Activated naive CD4-positive, alpha-beta T cell treated with anti-CD3 and anti-CD28 coated beads for 36 hours (primary cell): ENCODE measurements at places on chromosomes 13 and 19.

DNA sequence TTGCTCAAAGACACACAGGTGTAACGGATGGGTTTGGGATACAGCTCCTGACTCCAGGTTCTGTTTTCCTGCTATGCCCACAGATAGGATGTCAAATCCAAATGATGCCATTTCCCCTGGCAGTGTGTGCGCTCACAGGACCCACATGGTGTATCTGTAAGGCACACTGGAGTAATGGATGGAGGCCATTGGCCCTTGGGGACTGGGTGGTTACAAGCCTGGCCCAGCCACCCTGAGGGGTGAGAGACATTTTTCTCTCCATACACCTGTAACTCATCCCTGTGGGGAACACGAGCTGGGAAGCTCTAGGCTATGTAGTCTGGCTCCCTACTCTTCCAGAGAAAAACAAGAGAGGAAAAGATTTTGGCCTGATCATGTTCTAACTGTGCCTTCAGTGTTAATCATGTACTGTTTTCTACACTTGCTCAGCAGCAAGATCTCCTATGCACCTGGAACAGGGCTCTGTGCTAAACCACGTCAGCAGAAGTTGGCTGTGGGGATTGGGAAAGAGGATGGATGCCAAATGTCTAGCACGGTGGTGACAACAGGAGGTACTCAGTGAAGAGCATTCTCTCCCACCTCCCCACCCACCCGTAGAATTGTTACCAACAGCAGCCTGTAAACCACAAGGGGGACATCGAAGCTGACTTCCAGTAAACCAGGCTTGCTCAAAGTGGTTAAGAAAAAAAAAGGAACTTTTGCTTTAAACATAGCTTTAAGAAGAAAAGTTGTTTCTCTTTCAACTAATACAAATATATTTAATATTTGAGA, 237.0 kb downstream of the LACC1 start:
- H3K4me1 ChIP-seq: peaks cover 7% of the 10 kb centered on the region
- no peaks in the 10 kb centered on the region for H3K27me3 ChIP-seq
- H3K36me3 ChIP-seq: peaks cover 2% of the 10 kb centered on the region
- no peak overlapping the region for H3K27ac ChIP-seq

GRCh38 chr13:100389617-100390016, 199.0 kb downstream of the GGACT start:
- H3K27ac ChIP-seq: no peak overlapping the region
- peaks cover 20% of the 10 kb centered on the region for H3K4me1 ChIP-seq
- H3K27me3 ChIP-seq: no peaks in the 10 kb centered on the region

DNA sequence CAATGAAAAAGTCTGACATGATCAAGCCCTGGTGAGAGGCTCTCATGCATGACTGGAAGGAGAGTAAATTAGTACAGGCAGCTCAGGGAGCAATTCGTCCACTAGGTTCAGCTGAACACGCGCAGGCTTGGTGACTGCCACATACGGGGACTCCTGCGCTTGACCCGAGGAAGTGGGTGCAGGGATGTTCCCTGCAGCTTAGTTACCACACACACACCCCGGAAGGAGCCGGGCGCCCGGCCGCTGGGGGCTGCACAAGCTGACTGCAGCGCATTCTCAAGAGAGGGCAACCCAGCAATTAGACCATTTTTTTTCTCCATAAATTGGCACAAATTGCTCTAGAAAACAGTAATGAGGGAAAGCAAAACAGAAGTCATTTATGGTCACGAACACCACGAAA, 23.0 kb upstream of the MIER2 start:
- H3K36me3 ChIP-seq: no peaks in the 10 kb centered on the region
- no peak overlapping the region for H3K27ac ChIP-seq
- DNase-seq: no peak
- no peak overlapping the region for H3K4me3 ChIP-seq

- peaks cover 11% of the 10 kb centered on the region for H3K27me3 ChIP-seq
- no peak overlapping the region for H3K4me3 ChIP-seq
- H3K4me1 ChIP-seq: no peaks in the 10 kb centered on the region
- H3K27ac ChIP-seq: no peak overlapping the region
- no peak for DNase-seq
These were observed 94.6 kb downstream of the EFNB2 start for GRCh38 chr13:106440866-106441265.

- H3K4me3 ChIP-seq: no peak overlapping the region
- H3K4me1 ChIP-seq: no peaks in the 10 kb centered on the region
- H3K27ac ChIP-seq: no peak overlapping the region
- no peaks in the 10 kb centered on the region for H3K36me3 ChIP-seq
These were observed 313.1 kb upstream of the MAB21L1 start for GRCh38 chr13:35789335-35790165.

- H3K4me1 ChIP-seq: peaks cover 5% of the 10 kb centered on the region
- peak overlapping the region; percentile 27 for H3K4me3 ChIP-seq
- DNase-seq: peak; percentile 12
- peaks cover 43% of the 10 kb centered on the region for H3K27me3 ChIP-seq
- H3K36me3 ChIP-seq: no peaks in the 10 kb centered on the region
These were observed 109.4 kb downstream of the KCTD15 start for GRCh38 chr19:33905937-33906577.

DNA sequence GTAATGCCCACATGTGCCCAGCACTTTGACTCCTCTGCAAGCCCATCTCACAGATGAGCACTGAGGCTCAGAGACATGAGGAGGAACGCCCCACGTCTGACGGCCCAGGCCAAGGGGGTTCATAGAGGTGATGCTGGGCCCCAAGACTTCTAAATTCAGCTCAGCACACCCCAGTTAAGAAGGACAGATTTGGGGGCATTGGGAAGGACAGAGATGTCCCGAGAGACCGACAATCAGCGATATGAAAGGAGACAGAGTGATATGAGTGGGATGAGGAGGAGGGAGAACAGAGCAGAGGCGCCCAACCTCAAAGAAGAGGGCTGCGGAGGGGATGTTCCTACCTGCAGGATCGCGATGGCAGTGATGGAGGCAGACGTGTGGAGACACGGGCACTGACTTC, at the start of gene CNFN:
TSS of gene CNFN (minus strand) at position 399 of the 400 bp plus-strand sequence. CDS start 1,260 bp downstream, outside the sequence.
- H3K4me3 ChIP-seq: no peak within 1 kb of the TSS
- H3K27me3 ChIP-seq: peaks cover 26% of the 10 kb centered on the region
- no peak for DNase-seq
- peaks cover 5% of the 10 kb centered on the region for H3K4me1 ChIP-seq
- no peaks in the 10 kb centered on the region for H3K36me3 ChIP-seq

DNA sequence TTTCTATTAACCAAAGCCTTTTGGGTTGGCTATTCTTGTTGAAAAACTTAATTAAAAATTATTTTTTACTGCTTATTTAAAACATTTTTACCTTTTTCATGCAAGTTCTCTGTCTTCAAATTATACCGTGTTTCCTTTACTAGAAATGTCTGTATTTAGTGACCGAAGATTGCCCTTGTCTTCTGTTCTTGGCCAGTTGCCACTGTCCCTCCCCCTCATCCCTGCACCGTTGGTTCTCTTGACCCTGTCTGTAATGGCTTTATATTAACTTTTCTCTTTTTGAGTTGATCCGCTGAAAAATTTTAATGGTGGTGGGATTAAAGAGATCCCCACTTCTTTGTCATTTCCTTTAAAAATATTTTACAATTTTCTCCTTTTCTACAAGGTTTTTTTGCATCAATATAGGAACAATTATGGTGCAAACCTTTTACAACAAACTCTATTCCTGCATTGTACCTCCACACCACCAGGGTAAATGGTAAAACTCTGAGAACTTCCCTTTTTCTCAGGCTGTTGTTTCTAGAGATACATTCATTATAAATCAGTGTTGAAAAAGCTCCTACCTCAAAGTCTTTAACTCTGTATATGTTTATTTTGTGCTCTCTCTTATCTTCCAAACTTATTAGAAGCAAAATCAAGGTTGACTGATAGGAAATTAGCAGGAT, 12.9 kb upstream of the RNF113B start:
- peaks cover 3% of the 10 kb centered on the region for H3K27me3 ChIP-seq
- H3K36me3 ChIP-seq: no peaks in the 10 kb centered on the region
- no peak overlapping the region for H3K27ac ChIP-seq
- DNase-seq: no peak
- no peaks in the 10 kb centered on the region for H3K4me1 ChIP-seq

- H3K27me3 ChIP-seq: no peaks in the 10 kb centered on the region
- H3K27ac ChIP-seq: no peak overlapping the region
- H3K36me3 ChIP-seq: no peaks in the 10 kb centered on the region
- no peaks in the 10 kb centered on the region for H3K4me1 ChIP-seq
These were observed 61.3 kb downstream of the SLITRK6 start for GRCh38 chr13:85737952-85738351.

DNA sequence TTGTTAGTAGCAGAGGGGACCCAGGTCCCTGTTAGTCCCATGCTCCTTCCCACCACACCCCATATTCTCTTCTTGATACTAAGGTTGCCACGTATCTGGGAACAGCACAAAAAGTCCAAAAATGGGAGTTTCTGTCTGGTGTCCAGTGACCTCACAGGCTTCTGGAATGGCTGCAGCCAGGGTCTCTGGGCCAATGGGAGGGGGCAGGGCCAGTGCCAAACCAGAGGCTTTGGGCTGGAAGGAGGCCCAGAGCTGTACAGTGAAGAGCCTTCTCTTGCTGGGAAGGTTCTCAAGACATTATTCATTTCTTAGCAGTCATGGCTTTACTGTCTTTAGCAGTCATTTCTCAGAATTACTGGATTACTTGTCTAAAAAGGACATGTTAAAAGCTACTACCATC, 119.2 kb downstream of the FRY start:
- H3K27ac ChIP-seq: no peak overlapping the region
- H3K27me3 ChIP-seq: no peaks in the 10 kb centered on the region
- no peak for DNase-seq
- no peaks in the 10 kb centered on the region for H3K4me1 ChIP-seq
- H3K36me3 ChIP-seq: peaks cover 3% of the 10 kb centered on the region

DNA sequence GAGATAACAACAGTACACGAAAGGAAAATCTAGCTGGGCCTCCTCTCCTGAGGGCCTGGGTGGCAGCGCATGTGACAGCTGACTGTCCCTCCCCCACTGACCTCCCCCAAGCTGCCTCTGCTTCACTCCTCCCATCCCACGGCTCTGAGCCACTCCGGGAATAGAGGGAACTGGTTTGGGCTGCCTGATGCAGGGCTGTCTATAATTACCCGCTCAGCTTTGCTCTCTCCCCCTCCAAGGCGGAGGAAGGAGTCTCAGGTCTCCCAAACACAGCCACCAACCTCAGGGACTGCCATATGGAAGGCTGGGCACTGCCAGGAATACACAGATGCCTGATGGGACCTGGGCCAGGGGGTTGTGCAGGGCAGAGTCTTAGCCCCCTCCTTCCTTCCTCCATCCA, 7.9 kb downstream of the NAPA start:
- H3K27me3 ChIP-seq: no peaks in the 10 kb centered on the region
- H3K4me3 ChIP-seq: no peak overlapping the region
- no peaks in the 10 kb centered on the region for H3K36me3 ChIP-seq
- peaks cover 25% of the 10 kb centered on the region for H3K4me1 ChIP-seq

DNA sequence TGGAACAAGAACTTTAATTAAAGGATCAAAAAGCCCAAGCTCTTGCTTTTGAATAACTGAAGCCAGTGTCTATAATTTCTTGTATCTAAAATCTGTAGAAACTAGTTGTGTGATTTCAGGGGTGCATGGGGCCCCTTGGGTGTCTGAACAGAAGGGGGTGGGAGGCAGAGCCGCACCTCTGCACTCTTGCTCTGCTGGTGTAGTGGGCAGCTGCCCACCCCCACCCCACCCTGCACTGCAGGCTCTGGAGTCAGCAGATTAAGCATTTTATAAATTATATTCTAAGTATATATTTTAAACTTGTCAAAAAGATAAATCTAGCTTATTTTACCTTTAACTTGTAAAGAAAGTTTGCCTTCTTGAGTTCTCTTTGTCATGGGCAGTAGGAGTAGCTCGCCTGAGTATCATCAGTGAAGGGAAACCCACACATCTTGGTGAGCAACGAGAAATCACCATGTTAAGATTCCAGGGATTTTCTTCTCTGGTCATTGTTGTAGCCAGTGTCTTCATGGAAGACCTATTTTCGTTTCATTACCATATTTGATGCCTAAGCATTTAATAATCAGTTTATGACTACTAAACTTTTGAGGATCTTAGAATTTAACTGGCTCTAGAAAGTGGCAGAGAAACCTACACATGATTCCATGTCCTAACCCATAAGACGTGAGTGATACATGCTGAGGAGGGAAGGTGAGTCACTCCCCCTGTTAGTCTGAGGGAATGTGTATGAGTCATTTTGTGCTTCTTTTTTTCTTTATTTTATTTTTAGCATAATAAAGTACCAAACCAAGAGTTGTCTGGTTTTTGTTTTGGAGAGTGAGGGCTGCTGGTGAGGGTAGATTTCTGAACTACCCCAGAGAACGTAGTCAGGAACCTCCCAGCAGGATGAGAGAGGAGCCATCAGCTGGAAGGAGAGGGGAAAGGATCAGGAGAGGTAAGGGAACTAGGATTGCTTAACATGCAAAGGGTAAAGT, 7.7 kb downstream of the UBE2L5 start:
- H3K36me3 ChIP-seq: no peaks in the 10 kb centered on the region
- H3K4me3 ChIP-seq: peak overlapping the region; percentile 47
- DNase-seq: peak; percentile 53
- peaks cover 29% of the 10 kb centered on the region for H3K4me1 ChIP-seq

DNA sequence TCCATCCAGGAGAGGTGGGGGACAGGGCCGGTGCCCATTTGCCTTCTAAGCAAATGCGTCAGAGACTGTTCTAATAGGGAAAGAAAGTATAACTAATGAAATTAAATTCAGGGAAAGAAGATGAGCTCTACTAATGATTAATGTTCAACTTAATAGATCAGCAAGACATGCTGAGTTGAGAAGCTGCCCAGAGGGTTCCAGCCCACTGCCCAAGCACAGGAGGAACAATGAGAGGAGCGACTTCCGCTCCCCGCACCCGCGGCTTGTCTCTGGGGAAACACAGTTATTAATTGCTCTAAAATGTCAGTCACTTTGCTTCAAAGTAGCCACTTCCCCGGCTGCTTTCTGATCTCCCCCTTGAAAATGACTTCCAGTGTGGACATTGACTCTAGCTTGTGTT, 331.3 kb downstream of the UQCRFS1 start:
- H3K27ac ChIP-seq: no peak overlapping the region
- H3K4me1 ChIP-seq: no peaks in the 10 kb centered on the region
- H3K36me3 ChIP-seq: no peaks in the 10 kb centered on the region
- H3K4me3 ChIP-seq: no peak overlapping the region
- DNase-seq: no peak

DNA sequence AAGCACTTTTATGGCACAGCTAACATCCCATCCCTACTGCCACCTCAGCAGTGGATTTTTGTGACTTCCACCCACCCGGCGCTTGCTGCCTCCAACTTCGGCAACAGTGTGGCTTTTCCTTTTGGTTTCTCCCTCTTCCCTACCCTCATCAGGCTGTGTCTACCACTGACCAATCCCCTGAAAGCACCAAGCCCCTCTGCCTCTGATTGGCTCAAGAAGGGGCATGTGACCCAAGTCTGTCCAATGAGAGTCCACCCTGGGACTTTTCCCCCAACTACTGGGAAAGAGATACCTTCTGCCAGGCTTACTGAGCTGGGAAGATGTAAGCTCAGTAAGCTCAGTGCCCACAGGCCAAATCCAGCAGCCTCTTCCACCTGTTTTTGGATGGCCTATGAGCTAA, 5.8 kb downstream of the SMIM7 start:
- H3K4me3 ChIP-seq: no peak overlapping the region
- H3K36me3 ChIP-seq: peaks cover 51% of the 10 kb centered on the region
- no peaks in the 10 kb centered on the region for H3K27me3 ChIP-seq
- DNase-seq: no peak

DNA sequence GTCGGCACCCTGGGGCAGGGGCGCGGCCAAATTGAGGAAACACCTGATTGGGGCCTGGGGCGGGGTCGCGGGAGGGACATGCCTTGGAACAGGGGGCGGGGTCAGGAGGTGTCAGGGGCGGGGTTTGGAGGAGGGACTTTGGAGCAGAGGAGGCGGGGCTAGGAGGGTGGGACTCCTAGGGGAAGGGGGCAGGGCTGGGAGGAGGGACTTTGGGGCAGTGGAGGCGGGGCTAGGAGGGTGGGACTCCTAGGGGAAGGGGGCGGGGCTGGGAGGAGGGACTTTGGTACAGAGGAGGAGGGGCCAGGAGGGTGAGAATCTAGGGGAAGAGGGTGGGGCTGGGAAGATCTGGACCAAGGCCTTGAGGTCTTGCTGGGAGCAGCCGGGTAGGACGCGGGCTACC, 21.9 kb downstream of the GRIN2D start:
- peaks cover 13% of the 10 kb centered on the region for H3K27me3 ChIP-seq
- H3K4me3 ChIP-seq: peak overlapping the region; percentile 36
- H3K4me1 ChIP-seq: peaks cover 26% of the 10 kb centered on the region
